ENCODE measurements at places on chromosomes 3 and 15.

GRCh38 chr3:65408531-65409175 lies 630.1 kb downstream of the MAGI1 start:
- DNase-seq = no peak

DNA sequence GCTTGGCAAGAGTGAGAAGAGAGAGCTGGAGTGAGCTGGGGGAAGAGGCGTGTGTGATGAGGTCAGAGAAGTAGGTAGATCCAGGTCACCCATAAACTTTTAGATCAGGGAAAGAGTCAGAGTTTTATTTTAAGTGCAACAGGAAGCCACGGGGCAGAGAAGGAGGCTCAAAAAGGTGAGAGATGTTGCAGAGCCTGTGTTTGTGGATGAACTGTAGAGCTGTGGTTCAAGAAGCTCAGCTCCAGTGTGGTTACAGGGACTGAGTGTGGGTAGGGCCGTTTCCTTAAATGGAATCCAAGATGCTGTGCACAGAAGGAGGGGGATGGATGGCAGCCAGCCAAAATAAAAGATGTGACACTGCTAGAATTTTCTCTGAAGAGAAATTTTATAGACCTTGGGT lies 337.2 kb downstream of the SATB1 start:
- DNase-seq = no peak

GRCh38 chr3:174957551-174958001 lies 98.4 kb downstream of the NAALADL2 start:
- no peak for DNase-seq

- no peak for DNase-seq
Observed at GRCh38 chr3:115922681-115923347, 299.5 kb downstream of the GAP43 start.

DNA sequence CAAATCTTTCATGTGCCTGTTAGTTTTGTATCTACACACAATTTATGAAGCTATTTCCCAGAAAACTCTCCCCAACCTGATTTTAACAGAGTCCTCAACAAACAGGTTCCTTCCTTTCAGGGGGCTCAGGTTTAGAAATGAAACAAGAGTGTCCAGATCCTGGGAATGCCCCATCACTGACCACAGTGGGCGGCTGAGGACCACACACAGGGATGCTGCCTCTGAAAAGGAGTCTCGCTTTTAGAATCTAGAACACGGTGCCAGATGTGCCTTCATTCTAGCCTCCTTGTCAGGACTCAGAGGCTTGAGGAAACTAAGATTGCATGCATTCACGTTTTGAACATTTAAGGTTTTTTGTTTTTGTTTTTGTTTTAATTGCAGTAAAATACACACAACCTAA lies 115.0 kb downstream of the FOXB1 start:
- no peak for DNase-seq

DNA sequence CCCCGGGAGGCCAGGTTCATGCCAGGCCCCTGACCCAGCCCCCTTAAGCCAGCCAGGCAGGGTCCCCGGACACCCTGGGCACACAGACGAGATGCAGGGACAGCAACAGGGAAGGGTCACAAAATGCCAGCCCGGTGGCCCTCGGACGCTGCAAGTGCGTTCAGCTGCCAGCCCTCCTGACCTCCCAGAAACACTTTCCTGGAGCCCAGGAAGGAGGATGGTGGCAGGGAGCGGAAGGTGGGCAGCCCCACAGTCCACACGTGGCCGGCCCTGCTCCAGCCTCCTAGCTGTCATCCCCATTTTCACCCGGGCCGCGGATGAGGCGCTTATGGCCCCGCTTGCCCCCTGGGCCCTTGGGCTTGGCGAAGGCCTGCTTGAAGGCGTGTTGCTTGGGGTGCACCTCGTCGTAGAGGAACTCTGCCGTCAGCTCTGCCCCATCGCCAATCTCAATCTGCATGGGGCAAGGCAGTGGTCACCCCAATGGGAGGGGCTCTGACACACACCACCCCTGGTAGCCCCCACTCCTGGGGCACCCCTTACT lies 3.4 kb upstream of the TLR9 start:
- DNase-seq = no peak

DNA sequence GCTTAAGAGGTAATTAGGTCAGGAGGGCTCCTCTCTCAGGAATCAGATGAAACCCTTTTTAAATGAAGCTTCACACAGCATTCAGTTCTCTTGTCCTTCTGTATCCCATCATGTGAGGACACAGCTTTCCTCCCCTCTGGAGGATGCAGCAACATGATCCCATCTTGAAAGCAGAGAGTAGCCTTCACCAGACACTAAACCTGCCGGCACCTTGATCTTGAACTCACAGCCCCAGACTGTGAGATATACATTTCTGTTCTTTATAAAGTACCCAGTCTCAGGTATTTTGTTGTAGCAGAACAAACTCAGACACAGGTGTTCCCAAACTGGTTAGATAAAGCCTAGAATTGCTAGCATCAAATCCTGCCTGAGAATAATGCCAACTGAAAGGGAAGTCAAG lies 83.7 kb upstream of the PRICKLE2 start:
- no peak for DNase-seq

- DNase-seq = no peak
Observed at GRCh38 chr3:90032980-90033641, 925.7 kb downstream of the EPHA3 start.

DNA sequence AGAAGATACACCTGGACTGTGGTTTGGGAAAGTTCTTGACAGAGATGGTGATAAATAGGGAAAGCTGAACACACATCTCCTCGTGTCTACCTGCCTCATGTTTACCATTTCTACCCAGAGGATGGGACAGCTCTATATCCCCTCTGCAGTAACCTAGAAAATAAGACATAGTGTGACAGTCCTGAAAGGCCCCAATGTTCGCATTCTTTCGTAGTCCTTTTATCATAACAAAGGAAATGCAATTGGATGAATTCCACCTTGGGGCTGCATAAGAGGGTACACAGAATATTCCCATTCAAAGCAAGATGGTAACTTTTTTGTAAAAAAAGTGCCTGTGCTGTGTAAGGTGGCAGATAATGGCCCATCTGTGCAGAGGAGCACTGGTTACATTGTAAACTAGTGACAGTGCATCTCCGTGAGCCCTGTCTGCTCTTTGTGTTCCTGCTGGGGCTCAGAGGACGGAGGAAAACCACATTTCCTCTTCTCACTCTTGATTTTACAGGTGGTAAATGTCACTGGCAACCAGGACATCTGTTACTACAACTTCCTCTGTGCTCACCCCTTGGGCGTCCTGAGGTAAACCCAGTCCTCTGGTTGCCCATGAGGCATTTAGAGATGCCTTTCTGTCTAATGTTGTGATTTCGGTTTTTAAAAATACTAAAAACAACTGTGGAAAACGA lies 74.3 kb downstream of the SIDT1 start:
- DNase-seq = no peak

- no peak for DNase-seq
Observed at GRCh38 chr15:32908872-32909271, 191.1 kb downstream of the GREM1 start.

- no peak for DNase-seq
Observed at GRCh38 chr3:14791343-14791945, 27.3 kb upstream of the FGD5 start.

Measured in NCI-H187 (cell line).